ENCODE measurements at places on chromosomes 12 and 14.
A peak's percentile ranks its signal among the peaks of the same experiment; 100 is the strongest.

- DNase-seq, result peak; percentile 98
Measured at GRCh38 chr12:2163177-2163941, 110.6 kb downstream of the CACNA1C start.

DNA sequence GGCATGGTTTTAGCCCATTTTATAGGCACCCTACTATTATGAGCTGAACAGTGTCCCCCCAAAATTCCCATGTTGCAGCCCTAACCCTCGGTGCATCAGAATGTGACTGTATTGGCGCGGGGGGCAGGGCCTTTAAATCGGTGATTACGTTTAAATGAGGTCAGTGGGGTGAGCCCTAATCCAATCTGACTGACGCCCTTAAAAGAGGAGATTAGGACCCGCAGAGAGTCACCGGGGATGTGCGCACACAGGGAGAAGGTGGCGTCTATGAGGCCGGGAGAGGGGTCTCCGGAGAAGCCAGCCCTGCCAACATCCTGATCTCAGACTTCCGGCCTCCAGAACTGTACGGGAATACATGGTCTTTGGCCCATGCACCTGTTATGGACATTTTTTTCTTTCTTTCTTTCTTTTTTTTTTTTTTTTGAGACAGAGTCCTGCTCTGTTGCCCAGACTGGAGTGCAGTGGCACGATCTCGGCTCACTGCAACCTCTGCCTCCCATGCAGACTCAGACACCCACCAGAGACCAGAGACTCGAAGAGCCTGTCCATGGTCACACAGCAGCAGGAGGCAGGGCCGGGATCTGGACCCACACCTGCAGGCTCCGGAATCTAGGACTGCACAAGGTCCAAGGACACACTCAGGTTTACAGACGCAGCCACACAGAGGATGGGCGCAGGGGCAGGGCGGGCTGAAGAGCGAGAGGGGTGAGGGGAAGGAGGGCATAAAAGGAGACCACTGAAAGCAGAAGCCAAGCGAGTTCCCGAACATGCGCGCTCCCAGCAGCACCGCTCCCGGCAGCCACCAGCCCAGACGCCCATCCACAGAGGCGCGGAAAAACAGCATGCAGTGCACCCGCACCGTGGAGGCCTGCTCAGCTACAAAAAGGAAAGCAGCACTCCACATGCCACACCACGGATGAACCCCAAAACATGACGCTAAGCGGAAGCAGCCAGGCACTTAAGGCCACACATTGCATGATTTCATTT lies 19.0 kb downstream of the SCARB1 start:
- no peak for DNase-seq

DNA sequence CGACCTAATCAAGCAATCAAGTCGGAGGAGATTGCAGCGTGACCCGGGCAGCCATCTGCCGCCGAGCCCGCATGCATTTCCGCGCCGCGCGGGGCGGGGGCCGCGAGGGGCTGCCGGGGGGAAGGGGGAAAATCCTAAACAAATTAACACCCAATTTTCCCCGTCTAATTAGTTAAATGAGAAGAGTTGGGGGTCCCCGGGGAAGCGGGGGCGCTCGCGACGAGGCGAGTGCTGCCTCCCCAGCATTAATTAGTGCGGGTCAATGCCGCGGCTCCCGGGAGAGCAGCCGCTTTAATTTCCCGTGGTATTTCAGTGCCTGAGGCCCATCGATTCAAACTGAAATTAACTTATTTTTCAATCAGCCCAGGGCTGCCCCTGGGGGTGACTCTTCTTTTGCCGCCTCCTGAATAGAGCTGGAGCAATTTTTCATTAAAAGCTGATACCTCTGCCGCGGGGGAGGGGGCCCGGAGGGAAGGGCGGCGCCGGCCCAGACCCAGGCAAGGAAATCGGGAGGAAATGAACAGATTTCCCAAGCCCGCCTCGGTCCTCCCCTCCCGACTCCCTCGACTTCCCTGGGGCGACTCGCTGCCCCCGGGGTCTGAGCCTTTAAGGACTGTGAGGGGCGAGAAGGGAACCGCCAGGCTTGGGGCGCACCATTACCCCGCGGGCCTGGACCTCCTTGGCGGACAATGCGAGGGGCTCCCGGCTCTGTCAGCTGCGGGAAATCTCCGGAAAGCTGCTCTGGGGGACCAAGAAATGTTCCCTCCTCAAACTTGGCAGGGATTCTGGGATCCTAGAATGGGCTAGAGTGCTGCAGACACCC lies 18.9 kb downstream of the VSX2 start:
- no peak for DNase-seq

DNA sequence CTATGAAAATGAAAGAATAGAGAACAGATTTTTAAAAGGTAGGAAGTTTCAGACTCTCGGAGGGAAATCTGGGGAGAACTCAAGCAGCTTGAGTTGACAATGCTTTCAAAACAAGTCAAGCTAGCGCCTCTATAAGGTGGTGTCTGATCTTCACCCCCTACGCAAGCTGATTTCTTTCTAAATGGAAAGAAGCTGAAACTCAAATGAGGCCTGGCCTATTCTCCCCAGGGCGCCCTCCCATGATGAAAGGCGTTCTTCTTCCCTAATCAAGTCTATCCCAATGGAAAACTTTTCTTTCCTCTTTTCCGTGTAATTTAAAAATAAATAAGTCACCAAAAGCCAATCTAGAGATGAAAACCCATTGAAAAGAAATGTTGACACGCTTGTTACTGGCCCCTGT lies 20.6 kb downstream of the PTHLH start:
- no peak for DNase-seq

DNA sequence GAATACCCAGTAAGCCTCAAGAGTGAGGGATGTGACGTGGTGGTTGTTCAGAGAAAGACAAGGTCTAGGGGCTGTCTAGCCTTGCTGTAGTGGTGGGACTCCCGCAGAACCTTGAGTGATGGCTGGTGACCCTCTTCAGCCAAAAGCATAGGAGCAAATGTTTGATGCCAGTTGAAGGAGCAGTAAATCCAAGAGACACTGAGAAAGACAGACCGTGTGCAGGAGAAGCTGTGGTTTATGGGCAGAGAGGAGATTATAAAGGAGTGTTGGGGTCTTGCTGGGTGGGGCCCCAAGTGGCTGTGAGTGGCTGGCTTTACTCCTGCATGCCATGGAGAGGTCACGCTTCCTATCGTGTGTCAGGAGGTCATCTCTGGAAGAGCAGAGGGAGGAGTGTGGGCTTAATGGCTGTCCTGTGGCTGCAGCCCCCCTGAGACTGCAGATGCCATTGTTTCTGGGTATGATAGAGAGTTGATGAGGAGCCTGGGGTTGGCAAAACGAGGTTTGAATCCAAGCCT lies 152.0 kb upstream of the CCND2 start:
- no peak for DNase-seq

DNA sequence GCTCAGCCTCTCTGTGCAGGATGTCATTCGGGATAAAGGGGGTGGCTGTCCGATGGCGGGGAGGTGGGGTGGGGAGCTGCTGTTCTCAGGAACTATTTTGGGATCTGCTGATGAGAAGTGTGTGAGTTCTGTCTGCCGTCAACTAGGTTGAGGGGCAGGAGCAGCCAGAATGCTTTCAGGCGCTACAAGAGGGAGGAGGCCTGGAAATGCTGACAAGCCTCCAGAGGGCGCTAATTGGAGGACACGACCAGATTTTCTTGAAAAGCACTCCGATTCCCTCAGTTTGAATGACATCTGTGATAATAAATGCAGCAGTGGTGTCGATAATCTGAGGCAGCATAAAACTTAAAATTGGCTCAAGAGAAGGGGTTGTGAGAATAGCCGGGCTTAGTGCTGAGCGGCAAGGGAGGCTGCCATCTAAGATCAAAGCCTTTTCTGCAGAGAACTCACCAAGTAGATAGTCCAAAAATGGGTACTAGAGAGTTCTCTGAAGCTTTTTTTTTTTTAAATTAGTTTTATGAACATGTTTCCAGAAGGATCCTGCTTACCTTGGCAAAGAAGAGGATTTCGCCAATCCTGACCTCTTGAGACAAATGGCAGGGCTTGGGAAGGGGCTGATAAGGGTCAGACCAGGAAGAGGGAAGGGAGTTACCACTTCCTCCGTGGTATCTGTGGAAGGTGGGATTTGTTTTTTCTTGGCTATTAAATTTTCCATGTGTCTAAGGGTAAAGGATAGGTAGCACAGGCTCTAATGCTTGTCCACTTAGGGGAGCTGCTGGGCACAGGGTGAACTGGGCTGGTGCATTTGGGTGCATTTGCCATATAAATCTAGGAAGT lies 94.4 kb downstream of the CRACR2A start:
- no peak for DNase-seq

GRCh38 chr12:24066865-24067264 lies 117.4 kb upstream of the SOX5 start:
- peak; percentile 2 for DNase-seq

- DNase-seq, result no peak
Measured at GRCh38 chr14:101189962-101190560, 286.5 kb upstream of the RTL1 start.

GRCh38 chr14:79453276-79453675 lies 758.0 kb downstream of the DIO2 start:
- DNase-seq, result no peak

All from HS-27A (cell line).